ENCODE measurements at places on chromosomes 5 and 9. TPM values are rescaled to one million over a fixed set of nuclear protein-coding genes. Genes with fewer than 3 reads are reported as not detected.

DNA sequence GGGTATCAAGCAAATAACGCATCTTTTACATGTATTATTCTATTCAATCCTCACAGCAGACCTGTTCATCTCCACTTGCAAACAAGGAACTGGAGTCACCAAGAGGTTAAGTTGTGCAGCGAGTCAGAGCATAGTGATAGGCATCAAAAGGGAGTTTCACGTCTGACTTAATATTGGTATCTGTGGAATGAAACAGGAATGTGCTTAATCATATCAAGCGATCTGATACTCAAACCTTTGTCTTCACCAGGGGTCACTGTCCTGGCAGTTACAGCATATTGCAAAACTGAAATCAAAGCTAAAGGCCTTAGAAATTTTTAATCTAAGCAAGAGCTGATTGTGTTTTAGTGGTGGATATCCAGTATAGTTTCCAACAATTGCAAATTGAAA, 271.6 kb downstream of the PLK2 start:
- DNase-seq, result no peak

DNA sequence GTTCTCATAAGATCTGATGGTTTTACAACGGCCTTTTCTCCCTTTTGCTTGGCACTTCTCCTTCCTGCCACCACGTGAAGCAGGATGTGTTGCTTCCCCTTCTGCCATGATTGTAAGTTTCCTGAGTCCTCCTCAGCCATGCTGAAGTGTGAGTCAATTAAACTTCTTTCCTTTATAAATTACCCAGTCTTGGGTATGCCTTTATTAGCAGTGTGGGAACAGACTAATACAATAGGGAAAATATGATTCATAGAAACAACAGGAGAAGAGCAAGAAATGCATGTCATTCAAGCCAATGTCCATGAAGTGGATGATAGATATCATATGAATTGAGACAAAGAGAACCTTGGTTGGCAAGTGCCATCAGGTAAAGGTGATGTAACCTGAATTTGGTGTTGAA, 128.3 kb upstream of the HAPLN1 start:
- no peak for DNase-seq

DNA sequence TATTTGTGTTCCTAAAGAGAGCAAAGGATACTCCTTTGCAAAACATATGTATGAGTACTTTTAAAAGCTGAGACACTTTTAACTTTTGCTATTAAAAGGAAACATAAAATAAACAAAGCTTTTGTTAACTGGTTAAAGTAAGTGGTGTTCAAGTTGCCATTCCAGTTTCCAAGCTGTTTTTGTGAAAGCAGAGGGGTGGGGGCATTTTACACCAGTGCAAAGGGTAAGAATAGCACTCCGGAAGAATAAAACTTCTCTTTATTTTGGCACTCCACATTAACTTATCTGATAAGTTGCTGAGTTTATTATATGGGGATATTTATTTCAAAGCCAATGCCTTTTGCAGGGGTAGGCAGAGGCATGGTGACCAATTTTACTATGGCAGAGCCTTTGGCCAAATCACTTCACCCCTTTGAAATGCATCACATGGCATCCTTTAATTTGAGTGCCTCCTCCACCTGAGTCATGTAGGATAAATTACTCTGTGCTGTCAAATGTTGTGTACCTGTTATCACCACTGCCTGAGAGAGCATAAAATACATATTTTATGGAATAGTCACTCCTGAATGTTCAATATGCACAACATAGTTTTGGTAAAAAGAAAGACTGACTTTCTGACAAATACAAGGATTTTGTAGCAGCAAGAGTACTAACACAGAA, 62.9 kb downstream of the MLLT3 start:
- no peak for DNase-seq

The NUTM2G gene
- total RNA-seq, result not detected
